ENCODE measurements at places on chromosomes 12 and 14.
A peak's percentile ranks its signal among the peaks of the same experiment; 100 is the strongest.

DNA sequence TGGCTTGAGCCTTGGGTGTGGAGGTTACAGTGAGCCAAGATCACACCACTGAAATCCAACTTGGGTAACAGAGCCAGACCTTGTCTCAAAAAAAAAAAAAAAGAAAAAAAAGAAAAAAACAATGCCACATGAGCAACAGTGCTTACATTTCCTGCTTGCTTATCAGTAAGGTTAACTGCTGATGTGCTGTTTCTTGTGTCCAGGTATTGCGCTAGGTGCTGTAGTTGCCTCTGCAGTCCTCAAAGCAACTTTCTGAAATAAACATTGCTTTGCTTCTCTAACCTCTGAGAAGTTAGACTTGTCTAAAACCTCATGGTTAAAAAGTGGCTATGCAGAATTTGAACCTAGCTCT, 24.7 kb downstream of the RNF34 start:
- DNase-seq, result no peak

- DNase-seq, result no peak
Measured at GRCh38 chr14:87343652-87344051, 649.3 kb downstream of the GALC start.

GRCh38 chr14:42683707-42684106, 1077.0 kb downstream of the LRFN5 start:
- DNase-seq, result no peak

DNA sequence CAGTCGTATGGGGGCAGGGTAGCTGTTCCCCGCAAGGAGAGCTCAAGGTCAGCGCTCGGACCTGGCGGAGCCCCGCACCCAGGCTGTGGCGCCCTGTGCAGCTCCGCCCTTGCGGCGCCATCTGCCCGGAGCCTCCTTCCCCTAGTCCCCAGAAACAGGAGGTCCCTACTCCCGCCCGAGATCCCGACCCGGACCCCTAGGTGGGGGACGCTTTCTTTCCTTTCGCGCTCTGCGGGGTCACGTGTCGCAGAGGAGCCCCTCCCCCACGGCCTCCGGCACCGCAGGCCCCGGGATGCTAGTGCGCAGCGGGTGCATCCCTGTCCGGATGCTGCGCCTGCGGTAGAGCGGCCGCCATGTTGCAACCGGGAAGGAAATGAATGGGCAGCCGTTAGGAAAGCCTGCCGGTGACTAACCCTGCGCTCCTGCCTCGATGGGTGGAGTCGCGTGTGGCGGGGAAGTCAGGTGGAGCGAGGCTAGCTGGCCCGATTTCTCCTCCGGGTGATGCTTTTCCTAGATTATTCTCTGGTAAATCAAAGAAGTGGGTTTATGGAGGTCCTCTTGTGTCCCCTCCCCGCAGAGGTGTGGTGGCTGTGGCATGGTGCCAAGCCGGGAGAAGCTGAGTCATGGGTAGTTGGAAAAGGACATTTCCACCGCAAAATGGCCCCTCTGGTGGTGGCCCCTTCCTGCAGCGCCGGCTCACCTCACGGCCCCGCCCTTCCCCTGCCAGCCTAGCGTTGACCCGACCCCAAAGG, 804 bp downstream of the GAPDH start:
- peak; percentile 60 for DNase-seq

DNA sequence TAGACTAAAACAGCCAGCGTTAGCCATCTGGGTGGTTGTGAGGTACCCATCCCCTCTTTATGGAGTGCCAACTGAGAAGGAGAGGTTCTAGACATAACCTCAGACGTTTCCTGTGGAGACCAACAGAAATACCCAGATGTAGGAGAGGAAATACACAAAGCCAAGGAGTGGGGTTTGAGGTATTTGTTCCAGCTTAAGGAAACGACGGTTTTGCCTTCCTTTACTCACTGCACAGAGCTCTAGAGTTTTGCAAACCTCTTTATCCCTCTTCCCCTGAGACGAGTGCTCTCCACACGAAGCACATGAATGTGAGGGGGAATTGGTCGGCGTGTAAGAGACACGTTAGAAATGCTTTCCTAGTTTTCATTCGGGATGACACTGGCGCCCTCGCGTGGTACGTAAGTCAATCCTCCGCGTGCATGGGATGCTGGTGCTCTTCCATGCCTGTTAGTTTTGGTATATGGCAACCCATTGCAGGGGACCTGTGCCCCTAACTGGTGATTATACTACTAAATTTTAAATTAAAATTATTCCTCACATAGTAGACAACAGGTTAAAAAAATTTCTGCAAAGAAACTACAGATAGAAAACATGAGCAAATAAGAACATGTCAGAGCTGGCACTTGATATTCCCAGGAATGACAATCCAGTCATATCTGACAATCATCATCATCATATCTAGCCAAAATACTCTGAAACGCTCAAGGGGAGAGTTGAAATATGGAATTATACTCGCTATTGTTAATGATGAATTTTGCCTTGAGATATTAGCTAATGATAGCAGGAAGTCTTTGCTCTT, 121.7 kb downstream of the PPM1H start:
- no peak for DNase-seq

DNA sequence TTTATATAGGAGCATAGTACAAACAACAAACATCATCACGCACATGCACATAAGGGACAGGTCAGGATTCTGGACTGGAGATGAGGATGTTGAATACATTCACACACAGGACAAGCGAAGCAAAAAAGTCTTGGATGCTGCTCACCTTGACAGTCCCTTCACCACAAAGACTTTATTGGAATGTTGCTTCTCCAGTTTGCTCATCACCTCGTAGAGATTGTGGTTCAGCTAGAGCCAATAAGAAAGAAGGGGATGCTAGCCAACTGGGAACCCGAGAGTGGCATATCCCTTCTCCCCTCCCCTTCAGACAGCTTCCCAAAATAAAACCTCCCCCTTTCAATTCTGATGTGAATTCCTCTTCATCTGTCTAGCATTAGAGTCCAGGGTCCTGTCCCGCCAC, 25.4 kb upstream of the SMAGP start:
- DNase-seq, result no peak

- DNase-seq, result peak; percentile 33
Measured at GRCh38 chr12:18158774-18159557, 69.0 kb upstream of the RERGL start.

GRCh38 chr14:96805956-96806355, 8.8 kb downstream of the VRK1 start:
- DNase-seq, result peak; percentile 51

- no peak for DNase-seq
Measured at GRCh38 chr12:5864972-5865371, 80.1 kb downstream of the ANO2 start.

GRCh38 chr12:77042833-77043232, 22.5 kb downstream of the E2F7 start:
- no peak for DNase-seq

GRCh38 chr12:57629897-57630471, 3.0 kb downstream of the B4GALNT1 start:
- DNase-seq, result no peak

GRCh38 chr12:20274008-20274407, 94.3 kb upstream of the PDE3A start:
- DNase-seq, result no peak

DNA sequence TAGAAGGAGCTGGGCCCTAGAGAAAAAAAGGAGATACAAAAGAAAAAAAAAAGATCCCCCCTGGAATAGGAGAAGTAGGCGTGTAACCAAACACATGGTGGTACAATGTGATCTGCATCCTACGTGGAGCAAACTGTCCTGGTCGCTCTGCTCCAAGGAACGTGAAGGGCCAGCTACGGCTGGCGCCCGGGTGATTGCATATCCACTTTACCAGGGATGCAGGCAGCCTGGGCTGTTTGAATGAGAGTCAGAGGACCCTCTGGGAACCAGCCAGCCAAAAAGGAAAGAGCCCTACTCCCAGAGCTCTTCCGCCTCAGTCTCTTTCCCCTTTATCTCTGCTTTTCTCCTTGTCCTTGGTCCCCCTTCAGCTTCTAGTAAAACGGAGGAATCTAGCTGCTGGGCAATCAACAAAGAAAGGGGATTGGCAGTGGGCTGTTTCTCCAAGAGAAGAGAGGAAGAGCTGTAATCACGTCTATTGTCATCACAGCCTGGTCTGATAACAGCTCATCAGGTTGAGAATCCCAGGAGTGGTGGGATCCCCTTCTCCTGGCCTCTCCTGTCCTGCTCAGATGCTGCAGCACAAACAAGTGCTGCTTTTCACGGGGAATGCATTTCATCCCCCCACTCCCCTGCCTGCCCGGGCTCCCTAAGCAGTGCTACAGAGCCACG, 156.0 kb downstream of the ADCK1 start:
- no peak for DNase-seq

- DNase-seq, result no peak
Measured at GRCh38 chr12:104793285-104793684, 164.8 kb downstream of the SLC41A2 start.

- no peak for DNase-seq
Measured at GRCh38 chr14:99794151-99794780, 1.1 kb downstream of the EML1 start.

GRCh38 chr14:50762001-50762930, 68.7 kb downstream of the NIN start:
- DNase-seq, result no peak

DNA sequence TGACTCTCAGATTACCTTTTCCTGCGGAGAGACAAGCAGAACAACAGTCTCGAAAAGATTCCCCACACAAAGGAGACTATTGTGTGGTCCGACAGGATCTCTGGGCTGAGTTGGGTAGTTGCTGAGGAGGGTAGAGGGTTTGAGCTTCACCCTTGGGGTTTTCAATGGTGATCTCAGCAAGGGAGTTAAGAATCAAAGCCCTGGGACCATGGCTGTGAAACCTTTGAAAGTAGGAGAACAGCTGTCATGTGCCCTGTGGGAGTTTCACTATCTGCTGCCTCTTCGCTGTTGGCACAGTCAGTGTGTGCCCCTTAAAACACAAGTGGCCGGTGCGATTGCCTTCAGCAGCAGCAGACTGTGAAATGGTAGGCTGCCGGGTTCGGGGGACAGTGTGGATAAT, 14.2 kb upstream of the PLEK2 start:
- no peak for DNase-seq

- DNase-seq, result no peak
Measured at GRCh38 chr14:71645656-71646055, 286.6 kb upstream of the RGS6 start.

- peak; percentile 43 for DNase-seq
Measured at GRCh38 chr14:67620217-67620785, 581 bp downstream of the ARG2 start.

DNA sequence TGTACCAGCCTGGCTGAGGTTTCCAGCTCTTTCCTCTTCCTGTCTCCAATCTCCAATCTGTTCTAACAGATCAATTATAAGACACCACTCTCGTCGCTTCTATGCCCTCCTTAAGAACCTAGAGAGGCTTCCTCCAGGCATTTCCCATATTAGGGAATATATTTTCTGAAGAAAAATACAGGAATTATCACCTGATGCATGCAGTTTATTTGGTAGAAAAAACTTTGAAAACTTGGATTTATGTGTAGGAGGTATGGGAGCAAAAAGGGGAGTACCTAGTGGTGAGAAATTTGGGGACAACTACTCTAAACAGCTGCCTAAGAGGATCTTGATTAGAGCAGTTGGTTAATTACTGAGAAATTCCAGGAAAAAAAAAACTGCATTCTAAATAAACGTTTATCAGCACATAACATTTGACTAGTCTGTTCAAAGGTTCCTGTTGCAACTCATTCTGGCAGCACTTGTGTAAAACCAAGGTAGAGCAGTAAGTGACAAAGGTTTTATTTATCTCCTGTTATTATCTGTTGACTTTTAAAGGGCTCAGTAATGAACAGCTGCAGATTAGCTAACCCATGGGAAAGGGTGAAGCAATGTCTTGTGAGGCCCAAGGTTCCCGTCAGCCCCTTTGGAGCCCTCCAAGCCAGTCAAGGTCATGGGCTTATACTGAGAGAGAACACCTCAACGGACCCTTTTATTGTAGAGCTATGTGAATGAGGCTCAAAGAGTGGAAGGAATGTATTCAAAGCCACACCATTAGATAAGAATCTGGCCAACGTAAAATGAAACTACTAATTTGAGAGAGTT, 36.4 kb upstream of the NR1H4 start:
- DNase-seq, result no peak

DNA sequence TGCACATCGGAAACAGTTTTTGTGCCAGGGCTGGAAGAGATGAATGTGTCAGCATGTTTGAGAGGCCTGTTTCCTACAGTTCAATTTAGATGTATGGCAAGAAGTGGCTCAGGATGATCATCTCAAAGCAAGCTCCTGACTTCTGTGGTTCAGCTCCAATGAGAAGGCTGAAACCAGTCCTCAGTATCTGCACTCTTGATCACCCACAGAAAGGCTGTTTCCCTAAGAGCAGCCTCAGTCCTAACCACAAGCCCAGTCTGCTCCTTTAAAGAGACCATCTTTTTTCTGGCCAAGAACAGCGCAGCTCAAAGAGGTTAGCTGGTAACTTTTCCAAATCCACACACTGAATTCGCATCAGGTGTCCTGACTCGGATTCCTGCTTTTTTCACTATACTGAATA, 19.2 kb downstream of the CSRP2 start:
- no peak for DNase-seq

- peak; percentile 46 for DNase-seq
Measured at GRCh38 chr14:75906680-75907280, 75.0 kb downstream of the TGFB3 start.

GRCh38 chr12:31736472-31736871, 7.7 kb upstream of the AMN1 start:
- no peak for DNase-seq

GRCh38 chr14:22737052-22737451, 29.4 kb upstream of the OXA1L start:
- no peak for DNase-seq

DNA sequence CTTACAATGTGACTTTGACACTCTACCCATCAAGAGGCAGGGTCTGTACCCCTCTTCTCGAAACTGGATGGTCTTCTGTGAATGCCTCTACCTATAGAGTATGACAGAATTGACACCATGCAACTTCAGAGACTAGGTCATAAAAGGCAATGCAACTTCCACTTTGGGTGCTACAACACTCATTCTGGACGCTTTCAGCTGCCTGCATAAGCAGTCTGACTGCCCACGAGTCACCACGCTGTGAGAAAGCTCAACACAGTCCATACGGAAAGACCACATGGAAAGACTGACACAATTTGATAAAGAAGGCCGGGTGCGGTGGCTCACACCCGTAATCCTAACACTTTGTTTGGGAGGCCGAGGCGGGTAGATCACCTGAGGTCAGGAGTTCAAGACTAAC, 14.9 kb downstream of the SLC7A7 start:
- no peak for DNase-seq

DNA sequence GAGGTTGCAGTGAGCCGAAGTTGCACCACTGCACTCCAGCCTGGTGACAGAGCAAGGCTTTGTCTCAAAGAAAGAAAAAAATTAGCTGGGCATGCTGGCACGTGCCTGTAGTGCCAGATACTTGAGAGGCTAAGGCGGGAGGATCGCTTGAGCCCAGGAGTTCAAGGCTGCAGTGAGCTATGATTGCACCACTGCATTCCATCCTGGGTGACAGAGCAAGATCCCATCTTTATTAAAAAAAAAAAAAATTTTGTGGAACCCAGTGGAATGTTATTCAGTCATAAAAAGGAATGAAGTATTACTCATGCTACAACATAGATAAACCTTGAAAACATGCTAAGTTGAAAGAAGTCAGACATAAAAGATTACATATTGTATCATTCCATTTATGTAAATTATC, 8.3 kb upstream of the ERBB3 start:
- DNase-seq, result no peak
